Ecto neural progenitor cell (in vitro differentiated cells): ENCODE measurements at places on chromosomes 1 and 21.

DNA sequence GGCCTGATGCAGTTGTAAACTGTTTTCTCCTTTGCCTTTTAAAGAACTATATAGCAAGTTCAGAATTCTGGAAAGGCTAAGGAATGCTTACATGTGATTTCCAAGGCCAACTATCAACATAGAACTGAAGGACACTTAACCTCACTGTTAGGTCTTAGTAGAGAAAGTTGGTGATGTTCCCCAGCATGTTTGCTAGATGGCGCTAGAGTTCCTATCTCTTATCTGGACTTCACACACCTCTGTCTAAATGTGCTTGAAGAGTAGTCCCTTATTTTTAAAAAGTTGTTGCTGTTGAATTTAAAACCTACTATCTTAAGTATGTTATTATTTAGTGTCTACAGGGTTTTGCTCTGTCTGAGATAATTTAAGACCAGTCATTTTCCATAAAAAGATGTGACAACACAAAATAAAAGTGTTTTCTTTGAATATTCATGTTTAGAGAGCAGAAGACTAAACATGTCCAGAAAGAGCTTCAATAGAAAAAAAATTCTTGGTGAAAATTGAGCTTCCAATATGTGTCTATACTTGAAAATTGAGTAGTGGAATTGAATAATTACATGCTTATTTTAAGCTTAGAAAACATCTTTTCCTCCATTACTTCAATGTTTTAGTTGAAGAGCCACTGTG is 237.3 kb downstream of the S1PR1 start:
- DNase-seq = no peak

DNA sequence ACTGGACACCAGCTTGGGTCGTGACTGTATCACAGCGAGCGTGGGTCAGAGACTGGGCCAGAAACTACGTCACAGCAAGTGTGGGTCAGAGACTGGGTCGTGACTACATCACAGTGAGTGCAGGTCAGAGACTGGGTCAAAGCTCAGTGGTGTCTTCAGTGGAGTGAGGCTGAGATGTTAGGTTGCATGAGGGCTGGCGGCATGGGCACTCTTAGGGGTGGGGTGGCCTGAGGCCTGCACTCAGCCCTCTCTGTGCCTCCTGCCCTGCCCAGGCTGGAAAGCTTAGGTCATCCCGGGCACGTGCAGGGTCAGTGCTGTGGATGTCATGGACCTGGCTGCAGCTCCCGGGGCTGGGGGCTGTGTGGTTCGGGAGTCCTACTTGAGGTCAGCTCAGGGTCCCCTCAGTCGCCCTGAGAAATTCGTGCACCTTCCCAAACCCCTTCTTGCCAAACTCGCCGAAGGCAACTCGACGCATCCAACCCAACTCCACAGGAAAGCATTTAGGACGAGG is 19.0 kb downstream of the CFAP74 start:
- DNase-seq = no peak

GRCh38 chr1:216193839-216194443 is 229.3 kb downstream of the USH2A start:
- no peak for DNase-seq

DNA sequence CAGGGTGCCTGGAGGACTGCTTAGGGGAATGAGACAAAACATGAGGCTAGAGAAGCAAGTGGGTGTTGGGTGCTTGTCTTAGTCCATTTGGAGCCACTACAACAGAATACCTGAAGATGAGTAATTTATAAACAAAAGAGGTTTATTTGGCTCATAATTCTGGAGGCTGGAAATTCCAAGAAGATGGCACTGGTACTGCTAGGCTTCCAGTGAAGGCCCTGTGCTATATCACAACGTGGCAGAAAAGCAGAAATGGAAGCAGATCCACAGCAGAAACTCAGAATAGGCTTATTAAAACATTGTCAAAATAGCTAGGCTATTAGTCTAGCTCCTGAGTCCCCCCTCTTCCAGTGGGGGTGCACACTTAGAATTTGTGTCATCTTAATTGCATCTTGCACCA is 701.7 kb downstream of the RWDD3 start:
- no peak for DNase-seq

GRCh38 chr1:205923651-205924459 is 19.4 kb downstream of the SLC26A9 start:
- no peak for DNase-seq

- no peak for DNase-seq
Observed at GRCh38 chr1:66351478-66351877, 182.5 kb upstream of the SGIP1 start.

DNA sequence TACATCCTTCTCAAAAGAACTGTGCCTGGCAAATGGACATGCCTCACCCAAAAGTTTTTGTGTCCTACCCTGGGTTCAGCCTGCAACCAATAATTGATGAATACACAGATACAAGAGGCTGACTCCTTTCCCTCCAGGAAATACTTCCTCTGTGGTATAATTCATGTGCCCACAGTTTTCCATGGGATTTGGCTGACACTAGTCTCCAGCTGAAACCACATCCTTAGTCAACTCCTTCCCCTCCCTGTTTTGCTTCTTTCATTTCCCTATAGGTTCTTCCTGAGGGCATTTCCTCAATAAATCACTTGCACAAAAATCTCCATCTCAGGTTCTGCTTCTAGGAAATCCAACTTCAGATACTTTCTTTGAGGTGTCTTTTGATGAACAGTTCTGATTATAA is 436.6 kb upstream of the C1orf87 start:
- no peak for DNase-seq

GRCh38 chr1:27569088-27569460 is 34.9 kb downstream of the AHDC1 start:
- no peak for DNase-seq

DNA sequence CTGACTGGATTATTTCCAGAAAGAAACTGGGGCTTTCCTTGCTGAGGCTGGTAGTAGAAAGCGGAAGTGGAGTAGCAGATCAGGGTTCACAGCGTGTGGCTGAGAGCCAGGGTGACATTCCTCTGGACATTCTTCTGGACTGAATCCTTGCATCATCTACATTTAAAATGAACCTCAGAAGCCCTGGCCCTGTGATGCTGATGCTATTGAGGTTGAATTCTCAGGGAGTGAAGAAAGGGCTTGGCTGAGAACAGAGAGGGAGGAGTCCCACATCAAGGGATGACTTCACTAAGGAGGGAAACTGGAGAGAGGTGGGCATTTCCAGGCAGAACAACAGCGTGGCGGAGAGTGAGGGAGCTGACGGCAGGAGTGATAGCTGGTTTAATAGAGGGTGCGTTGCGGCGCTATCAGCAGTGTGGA is 102.3 kb upstream of the LMO4 start:
- DNase-seq = peak; percentile 47

- no peak for DNase-seq
Observed at GRCh38 chr1:190658907-190659306, 181.2 kb upstream of the BRINP3 start.

DNA sequence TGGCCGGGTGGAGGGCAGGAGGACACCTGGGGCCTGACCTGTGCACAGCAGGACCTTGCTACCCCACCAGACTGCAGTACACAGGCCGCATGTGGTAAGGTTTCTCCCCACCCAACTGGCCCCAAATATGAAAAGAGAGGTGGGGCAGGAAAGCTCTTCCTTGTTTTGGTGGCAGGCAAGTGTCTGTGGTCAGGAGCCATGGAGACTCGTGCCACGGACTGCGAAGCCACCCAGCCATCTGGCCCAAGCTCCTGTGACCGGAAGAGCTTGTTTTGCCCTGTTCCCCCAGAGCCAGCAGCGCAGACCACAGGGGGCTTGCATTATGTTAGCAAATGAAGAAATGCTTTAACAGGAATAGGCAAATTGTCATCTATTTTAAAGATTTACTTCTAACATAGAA is 54.9 kb downstream of the OLIG1 start:
- DNase-seq = no peak
